ENCODE measurements at places on chromosomes 6 and 20.

- no peak for DNase-seq
Observed at GRCh38 chr6:42138190-42138589, 4.2 kb downstream of the C6orf132 start.

DNA sequence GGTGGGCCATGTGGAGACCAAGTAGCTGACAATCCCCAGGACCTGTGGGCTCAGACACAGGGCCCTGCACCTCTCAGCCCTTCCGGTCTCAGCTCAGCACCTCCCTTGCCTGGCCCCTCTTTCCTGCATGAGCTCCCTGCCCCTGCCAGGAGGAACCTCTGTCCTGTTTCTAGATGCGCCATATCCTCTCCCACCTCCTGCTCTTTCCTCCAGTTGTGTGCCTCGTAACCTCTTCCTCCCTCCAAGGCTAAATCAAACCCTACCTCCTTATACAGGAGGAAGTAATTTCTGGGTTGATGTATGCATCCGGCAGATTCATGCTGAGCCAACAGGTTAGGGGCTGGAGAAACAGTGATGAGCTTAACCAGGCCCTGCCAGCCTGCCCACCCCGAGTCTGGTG, 30.9 kb downstream of the ITPR3 start:
- no peak for DNase-seq

- DNase-seq = no peak
Observed at GRCh38 chr20:63494420-63495166, 4.3 kb downstream of the EEF1A2 start.

DNA sequence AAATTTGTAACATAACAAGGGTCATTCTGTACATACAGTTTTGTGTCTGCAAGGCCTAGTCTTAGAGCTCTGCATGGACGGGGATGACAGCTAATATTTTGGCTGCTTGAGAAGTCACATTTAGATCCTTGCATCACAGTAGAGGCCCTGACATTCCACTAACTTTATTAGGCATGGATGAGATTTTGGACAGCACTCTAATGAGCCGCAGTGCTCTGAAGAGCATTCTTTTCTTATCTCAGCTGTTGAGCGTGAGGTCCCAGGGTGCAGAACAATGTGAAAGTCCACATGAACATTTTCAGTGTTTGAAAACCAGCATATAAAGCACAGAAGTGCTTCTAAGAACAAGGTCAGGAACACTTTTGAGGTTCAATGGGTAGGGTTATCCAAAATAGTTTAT, 58.9 kb downstream of the IPCEF1 start:
- no peak for DNase-seq

- DNase-seq = no peak
Observed at GRCh38 chr6:104118274-104118673, 741.4 kb downstream of the HACE1 start.

- no peak for DNase-seq
Observed at GRCh38 chr6:125924697-125925358, 31.7 kb upstream of the HINT3 start.

- peak; percentile 68 for DNase-seq
Observed at GRCh38 chr20:53872561-53873229, 197.7 kb downstream of the BCAS1 start.

DNA sequence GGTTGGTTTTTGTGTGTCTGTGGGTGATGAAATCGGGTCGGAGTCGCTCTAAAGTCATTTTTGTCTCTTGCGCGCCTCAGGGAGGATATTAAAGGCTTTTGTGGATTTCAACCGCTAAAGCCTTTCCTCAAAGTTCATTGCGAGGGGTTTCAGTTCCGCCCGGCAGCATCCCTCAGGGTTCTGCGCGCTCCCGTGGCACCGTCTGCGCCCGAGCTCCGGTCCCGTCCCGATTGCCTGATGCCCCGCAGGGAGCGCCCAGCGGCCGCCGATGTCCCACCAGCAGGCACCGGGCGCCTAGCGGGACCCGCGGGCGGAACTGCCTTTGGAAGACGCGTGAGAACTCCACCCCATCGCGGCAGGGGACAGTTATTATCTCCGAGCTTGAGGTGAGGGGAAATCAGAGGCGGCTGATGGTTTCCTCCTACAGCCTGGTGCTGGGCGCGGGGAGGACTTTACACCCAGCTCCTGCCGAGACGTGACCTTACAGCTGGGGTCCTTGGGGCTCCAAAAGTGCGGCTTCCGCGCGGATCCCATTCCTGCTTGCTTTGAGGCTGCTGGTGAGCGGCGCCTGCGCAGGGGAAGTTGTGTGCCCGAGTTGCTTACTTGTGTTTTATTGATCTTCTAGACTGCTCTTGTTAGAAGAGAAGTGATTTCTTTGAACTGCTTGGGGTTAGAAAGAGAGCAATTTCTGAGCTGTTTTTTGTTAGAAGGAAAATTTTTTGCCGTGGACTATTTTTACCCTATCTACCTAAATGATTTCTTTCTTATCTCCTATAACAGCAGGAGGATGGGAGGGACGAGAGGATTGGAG, 27.1 kb downstream of the ULBP1 start:
- DNase-seq = peak; percentile 32

- DNase-seq = peak; percentile 7
Observed at GRCh38 chr6:155882527-155883333, 427.1 kb upstream of the NOX3 start.

DNA sequence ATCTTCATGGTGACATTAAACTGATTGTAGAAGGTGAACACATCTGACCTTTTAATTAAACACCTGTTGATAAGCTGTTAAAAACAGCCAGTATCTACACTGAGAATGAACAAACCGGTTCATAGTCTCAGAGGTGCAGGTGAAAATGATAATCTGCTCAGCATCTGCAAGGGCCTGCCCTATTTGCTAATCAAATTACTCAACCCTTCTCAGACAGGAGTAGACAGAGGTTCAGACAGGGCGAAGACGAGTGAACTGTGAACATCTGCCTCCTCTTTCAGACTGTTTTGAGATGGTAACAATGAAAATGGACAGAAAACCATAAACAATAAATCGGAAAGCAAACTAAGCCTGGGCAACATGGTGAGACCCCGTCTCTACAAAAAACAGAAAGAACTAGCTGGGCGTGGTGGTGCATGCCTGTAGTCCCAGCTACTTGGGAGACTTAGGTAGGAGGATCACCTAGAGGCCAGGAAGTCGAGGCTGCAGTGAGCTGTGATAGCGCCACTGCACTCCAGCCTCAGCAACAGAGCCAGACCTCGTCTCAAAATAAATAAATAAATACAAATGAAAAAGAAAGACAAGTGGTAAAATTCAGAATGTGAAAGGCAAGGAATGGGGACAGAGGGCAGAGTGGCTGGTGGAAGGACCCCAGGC, 55.9 kb downstream of the NINL start:
- DNase-seq = no peak

GRCh38 chr20:39630215-39630908, 668.2 kb downstream of the DHX35 start:
- DNase-seq = no peak

DNA sequence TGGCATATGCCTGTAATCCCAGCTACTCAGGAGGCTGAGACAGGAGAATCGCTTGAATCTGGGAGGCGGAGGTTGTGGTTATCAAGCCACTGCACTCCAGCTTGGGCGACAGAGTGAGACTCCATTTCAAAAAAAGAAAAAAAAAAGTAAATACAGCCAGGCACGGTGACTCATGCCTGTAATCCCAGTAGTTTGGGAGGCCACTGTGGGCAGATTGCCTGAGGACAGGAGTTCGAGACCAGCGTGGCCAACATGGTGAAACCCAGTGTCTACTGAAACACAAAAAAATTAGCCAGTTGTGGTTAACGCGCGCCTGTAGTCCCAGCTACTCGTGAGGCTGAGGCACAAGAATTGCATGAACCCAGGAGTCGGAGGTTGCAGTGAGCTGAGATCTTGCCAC, 1.5 kb upstream of the NINL start:
- no peak for DNase-seq

DNA sequence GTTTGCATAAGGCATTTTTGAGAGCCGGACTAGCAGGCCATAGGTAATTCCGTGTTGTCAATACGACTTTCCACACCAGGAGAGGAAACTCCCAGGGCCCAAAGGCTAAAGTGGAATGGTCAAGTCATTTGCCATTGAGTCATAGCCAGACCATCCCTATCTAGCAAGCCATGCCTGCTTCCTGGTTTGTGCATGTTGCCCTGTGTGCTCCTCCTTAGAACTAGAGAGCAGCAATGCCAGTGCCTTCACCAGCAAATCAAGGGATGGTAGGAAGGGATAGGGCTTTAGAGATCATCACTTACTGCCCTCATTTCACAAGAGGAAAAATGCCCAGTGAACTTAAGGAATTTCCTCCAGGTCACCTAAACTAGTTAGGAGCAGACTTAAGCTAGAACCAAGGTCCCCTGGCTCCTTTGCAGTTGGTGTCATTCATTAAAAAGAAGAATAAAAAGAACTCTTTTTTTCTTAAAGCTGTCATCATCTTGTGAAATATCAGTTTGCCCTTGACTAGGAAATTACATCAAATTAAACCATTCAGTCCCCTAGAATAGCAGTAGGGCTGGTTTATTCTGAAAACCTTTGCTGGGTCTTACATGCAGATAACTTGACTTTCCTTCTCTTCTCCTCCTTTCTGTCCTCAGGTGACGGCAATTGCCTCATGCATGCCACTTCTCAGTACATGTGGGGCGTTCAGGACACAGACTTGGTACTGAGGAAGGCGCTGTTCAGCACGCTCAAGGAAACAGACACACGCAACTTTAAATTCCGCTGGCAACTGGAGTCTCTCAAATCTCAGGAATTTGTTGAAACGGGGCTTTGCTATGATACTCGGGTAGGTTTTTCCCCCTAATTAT, 7.4 kb downstream of the TNFAIP3 start:
- DNase-seq = no peak

DNA sequence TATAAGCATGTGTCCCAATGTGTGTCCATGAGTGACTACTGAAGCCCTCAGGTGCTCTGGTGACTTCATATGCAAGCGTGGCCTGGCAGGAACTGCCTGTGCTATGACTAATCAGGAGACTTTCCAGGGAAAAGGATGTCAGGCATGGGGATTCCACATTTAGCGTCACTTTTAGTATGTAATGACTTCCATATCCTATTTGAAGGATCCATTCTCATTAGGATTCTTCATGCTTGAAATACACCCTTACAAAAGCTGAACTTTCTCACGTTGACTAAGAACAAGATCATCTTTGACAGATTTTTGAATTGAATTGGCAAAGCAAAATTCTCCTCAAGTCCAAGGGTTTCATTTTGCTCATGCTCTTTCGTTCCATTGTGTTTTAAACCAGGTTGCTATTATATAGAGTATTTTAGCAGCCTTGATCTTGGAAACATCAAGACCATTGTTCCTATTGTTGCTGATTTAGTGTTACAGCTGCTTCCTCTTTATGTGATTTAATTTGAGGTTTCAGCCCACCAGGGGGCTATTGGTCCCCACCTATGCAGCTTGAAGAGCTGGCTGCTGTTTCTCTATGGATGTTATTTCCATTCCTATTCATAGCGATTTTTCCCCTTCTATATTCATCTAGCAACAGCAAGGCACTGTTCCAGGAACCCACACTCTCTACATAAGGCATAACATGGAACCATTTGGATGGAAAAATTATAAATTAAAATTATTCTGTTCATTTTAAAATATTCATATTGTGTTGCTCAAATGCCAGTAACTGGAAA, 418.6 kb downstream of the CDKAL1 start:
- DNase-seq = no peak

GRCh38 chr20:24643731-24644626, 174.6 kb downstream of the SYNDIG1 start:
- no peak for DNase-seq

- DNase-seq = no peak
Observed at GRCh38 chr20:61786230-61786629, 279.5 kb downstream of the TAF4 start.

DNA sequence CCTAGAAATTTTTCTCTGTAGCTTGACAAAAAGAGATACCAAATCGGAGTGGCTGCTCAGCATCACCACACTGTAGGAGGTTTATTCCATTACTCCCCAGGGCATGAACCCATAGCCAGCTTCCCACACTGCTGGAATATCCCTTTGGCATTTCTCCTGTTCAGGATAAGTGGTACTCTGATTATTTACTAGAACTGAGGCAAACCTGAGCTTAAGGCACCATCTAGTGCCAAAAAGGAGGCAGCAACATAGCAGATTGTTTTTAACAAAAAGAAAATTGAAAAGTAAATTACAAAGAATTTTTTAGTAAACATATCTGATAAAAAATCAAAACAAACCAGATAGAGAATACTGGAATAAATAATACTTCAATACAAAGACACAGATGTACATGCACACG, 181.7 kb downstream of the WDR27 start:
- DNase-seq = no peak

GRCh38 chr6:137520520-137520919, 26.3 kb upstream of the OLIG3 start:
- no peak for DNase-seq

- no peak for DNase-seq
Observed at GRCh38 chr6:50277774-50278173, 228.0 kb upstream of the DEFB112 start.

- peak; percentile 47 for DNase-seq
Observed at GRCh38 chr20:45097485-45098102, 3.3 kb downstream of the KCNS1 start.

- no peak for DNase-seq
Observed at GRCh38 chr6:16844183-16844582, 82.9 kb upstream of the ATXN1 start.

GRCh38 chr6:27149150-27149549, 98.4 kb upstream of the PRSS16 start:
- no peak for DNase-seq

DNA sequence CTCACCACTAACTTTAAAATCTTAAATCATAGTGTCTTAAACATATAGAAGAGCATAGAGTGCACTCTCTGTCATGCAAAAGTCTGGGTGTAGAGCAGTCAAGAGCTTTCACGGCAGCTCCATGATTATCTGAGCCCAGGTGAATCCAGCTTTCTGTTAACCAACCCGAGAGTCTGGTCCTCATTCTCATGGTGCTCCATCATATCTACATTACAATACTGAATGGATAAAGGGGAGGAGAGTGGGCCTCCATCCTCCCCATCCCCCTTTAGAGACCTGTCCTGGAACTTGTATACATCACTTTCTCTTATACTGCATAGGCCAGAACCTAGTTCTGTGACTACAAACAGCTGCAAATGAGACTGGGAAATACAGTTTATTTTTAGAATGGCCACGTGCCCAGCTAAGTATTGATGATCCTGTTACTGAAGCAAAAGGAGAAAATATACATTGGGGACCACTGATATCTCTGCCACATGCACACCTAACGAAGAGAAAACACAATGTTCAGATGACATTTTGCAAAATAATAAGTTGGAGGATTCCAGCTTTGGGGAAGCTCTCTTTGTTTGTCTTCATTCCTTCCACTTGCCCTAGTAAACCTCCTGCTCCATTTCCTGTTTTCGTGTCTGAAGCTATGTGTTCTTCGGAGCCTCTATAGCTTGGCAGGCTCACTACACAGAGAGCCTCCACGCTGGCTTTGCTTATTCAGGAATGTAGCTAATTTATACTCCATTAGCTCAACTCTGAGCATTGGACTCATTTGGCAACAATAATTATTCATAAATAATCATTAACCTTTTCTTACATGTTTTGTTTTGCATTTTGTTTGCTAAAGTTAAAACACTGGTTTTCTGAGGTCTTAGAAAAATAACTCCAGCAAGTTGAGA, 110.1 kb downstream of the IYD start:
- DNase-seq = no peak

DNA sequence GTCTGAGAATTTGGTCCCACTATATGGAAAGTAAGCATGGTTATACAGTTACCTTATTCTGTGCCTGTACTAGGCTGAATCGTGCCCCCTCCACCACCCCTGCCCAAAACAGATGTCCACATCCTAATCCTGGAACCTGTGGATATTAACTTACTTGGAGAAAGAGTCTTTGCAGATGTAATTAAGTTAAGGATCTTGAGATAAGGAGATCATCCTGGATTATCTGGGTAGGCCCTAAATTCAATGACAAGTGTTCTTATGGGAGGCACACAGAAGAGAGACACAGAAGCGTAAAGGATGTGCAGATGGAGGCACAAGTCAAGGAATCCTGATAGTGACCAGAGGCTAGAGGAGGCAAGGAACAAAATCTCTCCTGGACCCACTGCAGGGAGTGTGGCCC, 116.7 kb upstream of the MAN1A1 start:
- DNase-seq = no peak
